ENCODE measurements at places on chromosomes 5 and 9.

DNA sequence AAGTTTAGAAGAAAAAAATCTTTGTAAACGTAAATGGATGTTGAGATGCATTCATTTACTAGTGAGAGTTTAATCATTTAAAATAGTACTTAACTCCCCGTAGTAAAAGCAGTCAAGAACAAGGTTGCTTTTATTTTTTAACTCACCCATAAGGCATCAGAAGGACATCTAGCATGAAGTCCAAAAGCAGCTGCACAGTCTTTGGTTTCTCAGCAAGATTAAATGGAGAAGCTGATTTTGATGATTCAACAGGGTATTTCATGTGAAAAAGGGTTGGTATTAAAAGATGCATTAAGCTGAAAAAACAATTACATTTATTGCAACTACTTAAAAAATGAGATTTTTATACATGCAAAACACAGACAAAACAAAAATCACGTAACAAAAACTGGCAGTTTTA, 44.0 kb downstream of the ECPAS start:
- H3K27ac ChIP-seq = no peak overlapping the region
- no peak for DNase-seq
- no peaks in the 10 kb centered on the region for H3K27me3 ChIP-seq
- no peak overlapping the region for H3K4me3 ChIP-seq

GRCh38 chr5:956941-957747, 51.5 kb upstream of the NKD2 start:
- DNase-seq = peak; percentile 66
- H3K27ac ChIP-seq = peak overlapping the region; percentile 40
- peaks cover 69% of the 10 kb centered on the region for H3K27me3 ChIP-seq
- H3K4me1 ChIP-seq = peaks cover 28% of the 10 kb centered on the region

DNA sequence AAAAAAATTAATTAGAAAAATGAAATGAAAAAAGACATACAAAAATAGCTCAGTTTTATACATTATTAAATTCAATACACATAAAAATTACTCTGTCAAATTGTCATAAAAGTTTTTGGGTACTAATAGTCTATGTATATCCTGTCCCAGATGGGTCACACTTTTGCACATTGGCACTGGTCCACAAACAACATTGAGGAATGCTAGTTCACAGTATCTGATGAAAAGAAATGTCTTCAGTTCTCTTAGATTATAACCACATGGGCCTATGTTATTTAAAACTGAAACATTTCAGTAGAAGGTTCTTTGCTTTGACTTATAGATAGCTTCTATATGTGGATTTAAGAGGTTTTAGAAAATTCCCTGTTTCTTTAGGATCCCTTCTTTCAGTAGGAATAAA, 39.8 kb downstream of the LNPEP start:
- H3K4me1 ChIP-seq = peaks cover 38% of the 10 kb centered on the region
- peaks cover 14% of the 10 kb centered on the region for H3K36me3 ChIP-seq
- no peak overlapping the region for H3K4me3 ChIP-seq
- DNase-seq = no peak
- H3K27me3 ChIP-seq = no peaks in the 10 kb centered on the region
- H3K27ac ChIP-seq = no peak overlapping the region

- no peak overlapping the region for H3K4me3 ChIP-seq
- no peak overlapping the region for H3K27ac ChIP-seq
- DNase-seq = no peak
- no peaks in the 10 kb centered on the region for H3K4me1 ChIP-seq
These were observed 532.5 kb upstream of the IZUMO3 start for GRCh38 chr9:25078202-25078601.

DNA sequence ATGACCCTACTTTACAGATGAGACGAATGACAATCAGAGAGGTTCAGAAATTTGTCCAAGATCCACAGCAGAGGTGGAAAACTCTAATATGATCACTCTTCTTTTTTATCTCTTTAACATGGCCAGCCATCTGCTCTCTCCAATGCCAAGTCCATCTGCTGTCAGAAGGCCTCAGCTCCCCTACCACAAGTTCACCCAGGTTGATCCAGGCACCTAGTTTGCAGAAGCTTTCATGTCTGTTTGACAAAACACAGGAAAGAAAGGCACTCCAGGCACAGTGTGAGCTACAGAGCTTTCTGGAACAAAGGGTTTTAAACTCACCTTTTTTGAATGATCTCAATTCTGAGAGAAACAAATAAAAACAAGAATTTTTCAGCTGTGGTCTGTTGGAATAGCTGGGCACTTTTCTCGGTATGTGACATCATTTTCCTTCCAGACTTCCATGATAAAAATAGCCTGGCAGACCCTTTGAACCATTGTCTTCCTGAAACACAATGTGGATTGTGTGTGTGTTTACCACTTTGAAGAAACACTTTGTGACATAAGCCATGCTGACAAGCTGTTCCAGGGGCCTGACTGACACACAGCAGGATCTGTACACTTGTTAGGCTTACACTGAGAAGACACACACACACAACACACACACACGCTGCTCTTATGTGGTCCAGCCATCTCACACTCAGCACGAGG, 214.3 kb downstream of the AGTPBP1 start:
- H3K4me3 ChIP-seq = no peak overlapping the region
- H3K27ac ChIP-seq = no peak overlapping the region
- H3K27me3 ChIP-seq = peaks cover 22% of the 10 kb centered on the region
- H3K4me1 ChIP-seq = peaks cover 8% of the 10 kb centered on the region
- H3K36me3 ChIP-seq = no peaks in the 10 kb centered on the region

GRCh38 chr9:18971909-18972308, 61.1 kb downstream of the SAXO1 start:
- no peaks in the 10 kb centered on the region for H3K27me3 ChIP-seq
- DNase-seq = no peak
- no peak overlapping the region for H3K4me3 ChIP-seq
- peaks cover 5% of the 10 kb centered on the region for H3K4me1 ChIP-seq

DNA sequence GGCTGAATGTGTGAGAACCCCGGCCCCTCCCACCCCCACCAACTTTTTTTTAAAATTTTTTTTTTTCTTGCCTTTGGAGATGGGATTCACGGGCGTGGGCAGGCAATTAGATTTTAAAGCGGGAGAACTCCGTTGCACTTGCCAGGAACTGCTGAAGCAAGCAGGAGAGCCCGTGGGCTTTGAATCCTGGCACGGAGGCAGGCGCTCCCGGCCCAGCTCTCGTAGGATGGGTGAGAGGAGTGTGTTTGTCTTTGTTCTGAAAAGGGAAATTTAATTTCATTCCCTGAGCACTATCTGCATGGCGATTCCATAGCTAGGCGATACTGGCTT, 54.3 kb upstream of the BOD1 start:
- no peak overlapping the region for H3K4me3 ChIP-seq
- no peaks in the 10 kb centered on the region for H3K27me3 ChIP-seq
- H3K27ac ChIP-seq = no peak overlapping the region
- DNase-seq = no peak
- peaks cover 8% of the 10 kb centered on the region for H3K4me1 ChIP-seq

DNA sequence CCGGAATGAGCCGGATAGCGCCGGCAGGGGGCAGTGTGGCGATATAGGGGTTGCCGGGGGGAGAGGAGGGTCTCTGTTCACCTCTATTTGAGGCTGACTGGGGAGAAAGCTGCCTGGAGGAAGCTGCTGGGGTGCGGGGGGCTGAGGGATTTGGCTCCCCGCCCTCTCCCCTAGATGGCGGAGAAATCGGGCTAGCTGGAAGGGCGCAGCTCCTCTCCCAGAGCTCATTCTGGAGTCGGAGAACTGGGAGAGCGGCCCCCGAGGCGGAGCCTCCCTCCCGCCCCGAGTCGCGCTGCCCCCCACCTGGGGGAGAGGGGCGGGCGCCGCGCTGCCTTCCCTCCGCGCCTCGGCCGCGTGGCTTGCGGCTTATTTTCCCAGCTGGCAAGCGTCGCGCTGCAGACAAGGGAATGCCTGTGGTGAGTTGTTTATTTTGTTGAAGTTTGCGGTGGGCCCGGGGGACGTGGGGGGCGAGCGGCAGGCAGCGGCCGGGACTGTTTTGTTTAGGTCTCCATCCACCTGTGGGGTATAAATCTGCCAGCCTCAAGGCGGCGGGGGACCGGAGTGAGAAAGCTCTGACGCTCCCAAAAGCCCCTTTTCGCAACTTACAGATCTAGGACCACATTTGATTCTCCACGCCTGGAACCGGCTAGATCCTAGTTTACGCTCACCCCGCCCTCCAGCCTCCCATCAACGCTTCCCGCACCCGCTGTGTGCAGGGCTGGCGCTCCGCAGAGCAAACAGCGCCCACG, 4.1 kb upstream of the RGMB start:
- H3K27ac ChIP-seq = peak overlapping the region; percentile 63

Measured in stimulated activated naive B cell treated with anti-CD40 and anti-IgM and Interleukin-4, amounts not matched to agents 10 μg/mL and 1 μg/mL and 100 μg/mL, for 72 hours (primary cell).